Esophagus muscularis mucosa (tissue), 4 donors: ENCODE measurements at places on chromosomes 6 and 20. TPM values are rescaled to one million over a fixed set of nuclear protein-coding genes. Genes with fewer than 3 reads are reported as not detected.

HRH3 gene
- not detected for total RNA-seq

DNA sequence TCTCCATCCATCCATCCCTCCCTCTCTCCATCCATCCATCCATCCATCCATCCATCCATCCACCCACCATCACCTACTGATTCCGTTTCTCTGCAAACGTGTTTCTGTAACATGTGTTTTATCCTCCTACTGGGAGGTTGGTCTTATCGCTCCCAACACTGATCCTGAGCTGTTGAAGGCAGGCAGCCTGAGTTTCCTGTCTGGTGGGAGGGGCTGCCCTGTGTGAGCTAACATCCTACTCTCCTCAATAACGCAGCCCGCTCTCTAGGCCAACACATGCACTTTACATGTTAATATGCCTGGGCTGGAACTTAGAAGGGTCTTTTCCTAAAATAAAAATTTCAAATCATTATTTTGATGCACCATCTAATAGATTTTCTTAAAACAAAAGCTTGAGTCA is 126.5 kb downstream of the WDR27 start:
- DNase-seq: no peak

- DNase-seq: no peak
Measured at GRCh38 chr6:28413681-28414080, 14.1 kb upstream of the ZSCAN12 start.

DNA sequence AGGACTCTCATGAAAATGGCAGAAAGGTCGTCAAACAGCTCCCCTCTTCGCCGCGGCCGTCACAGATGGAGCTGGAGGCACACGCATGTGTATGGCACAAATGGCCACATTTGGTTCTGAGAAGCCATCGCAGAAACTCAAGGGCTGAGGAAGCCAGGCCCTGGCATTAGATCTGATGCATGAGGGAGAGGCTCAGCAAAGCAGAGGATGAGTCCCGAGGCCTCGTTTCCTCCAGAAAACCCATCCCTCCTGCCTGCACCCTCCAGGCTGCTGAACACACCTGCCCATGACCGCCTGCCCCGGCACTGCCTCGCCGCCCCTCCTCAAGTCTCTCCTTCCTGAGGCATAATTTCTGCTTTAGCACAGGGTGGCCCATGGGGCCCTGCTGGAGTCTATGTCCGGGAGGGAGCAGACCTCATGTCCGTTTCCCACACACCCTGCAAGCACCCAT is 240.3 kb downstream of the DLL1 start:
- no peak for DNase-seq

DNA sequence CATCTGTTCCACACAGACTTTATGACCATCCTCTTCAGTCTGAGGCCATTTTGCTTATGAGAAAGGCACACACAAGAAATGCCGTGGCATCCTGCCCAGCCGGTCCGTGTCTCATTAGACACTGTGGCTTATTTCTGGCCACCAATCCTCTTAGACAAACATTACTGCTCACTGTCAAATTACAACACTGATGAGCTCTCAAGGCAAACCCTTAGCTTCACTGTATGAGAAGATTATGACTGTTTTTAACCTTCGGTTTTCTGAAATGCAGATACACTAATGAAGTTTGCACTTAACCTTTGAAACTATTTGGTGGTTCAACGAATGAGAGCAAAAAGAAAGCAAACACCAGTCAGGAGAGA is 50.5 kb upstream of the DST start:
- no peak for DNase-seq
